C1 segment of cervical spinal cord (tissue), 14 donors: ENCODE measurements at places on chromosomes 7 and 10.

GRCh38 chr10:101625821-101626412 lies 37.8 kb downstream of the DPCD start:
- no peak for DNase-seq

GRCh38 chr10:75432763-75433162 lies 1.3 kb downstream of the LRMDA start:
- DNase-seq: no peak

GRCh38 chr7:80804589-80804988 lies 114.3 kb downstream of the SEMA3C start:
- no peak for DNase-seq

GRCh38 chr10:115022733-115023132 lies 70.4 kb upstream of the ATRNL1 start:
- no peak for DNase-seq

DNA sequence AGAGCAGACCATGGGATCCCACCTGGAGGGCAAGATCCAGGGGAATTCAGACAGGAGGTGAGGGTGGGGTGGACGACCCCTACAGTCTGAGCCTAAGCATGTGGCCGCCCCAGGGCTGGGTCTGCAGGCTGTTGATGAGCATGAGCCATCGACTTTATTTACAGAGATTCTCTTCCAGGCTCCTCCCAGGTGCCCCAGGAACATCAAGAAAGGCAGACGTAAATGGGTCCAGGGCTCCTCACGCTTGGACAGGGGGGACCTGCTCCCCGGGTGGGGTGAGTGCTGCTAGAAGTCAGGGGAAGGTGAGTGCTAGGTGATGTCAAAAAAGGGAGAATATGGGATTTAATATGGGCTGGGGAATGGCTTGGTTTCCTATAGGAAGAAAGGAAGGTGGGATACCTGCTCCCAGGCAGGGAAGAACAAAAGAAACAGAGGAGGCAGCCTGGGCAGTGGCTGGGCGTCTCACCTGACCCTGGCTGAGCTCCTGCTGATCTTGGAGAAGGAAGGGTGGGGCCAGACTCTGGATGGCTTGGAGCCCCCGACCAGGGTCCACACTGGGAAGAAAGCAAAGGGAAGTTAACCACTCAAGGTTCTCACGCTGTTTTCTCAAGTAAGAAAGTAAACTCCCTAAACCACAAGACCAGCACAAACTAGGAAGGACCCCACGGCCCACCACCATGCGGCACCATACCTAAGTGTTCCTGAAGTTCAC lies 162.1 kb upstream of the SHH start:
- DNase-seq: no peak

DNA sequence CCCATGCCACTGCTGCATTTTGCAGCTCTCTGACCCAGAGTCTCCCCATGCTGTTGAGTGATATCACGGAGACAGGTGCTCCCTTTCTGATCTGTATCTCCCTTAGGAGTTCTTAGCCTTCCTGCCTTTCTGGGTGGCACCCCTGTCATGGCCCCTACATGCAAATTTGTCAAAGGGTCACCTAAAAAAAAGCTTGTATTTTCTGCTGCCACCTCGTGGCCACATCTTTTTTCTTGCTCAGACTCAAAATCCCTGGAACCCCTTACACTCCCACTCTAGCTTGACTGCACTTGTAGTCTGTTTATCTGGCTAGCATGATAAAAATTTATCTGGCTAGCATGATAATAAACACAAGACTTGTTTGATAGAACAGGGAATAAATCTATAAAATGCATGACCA lies 809.1 kb downstream of the SORCS1 start:
- DNase-seq: no peak

DNA sequence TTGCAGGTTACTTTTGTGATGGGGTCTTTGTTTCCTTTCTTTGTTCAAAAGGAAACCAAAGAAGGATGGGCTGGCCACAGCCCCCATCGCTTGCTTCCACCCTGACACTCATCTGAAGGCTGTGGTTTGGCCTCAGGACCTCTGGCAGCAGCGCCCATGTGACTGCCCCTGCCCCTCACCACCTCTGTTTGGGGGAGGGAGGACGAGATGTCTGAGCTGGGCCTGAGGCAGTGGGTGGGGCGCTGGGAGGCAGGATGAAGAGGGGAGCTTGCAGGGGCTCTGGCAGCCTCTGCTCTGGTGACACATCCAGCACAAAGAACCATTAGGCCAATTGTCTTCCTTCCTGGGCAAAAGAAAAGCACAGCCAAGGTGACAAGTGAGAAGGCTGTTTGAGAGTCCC lies 15.9 kb upstream of the CHST15 start:
- DNase-seq: no peak

- DNase-seq: no peak
These were observed 4.8 kb downstream of the ADCYAP1R1 start for GRCh38 chr7:31056775-31057346.

DNA sequence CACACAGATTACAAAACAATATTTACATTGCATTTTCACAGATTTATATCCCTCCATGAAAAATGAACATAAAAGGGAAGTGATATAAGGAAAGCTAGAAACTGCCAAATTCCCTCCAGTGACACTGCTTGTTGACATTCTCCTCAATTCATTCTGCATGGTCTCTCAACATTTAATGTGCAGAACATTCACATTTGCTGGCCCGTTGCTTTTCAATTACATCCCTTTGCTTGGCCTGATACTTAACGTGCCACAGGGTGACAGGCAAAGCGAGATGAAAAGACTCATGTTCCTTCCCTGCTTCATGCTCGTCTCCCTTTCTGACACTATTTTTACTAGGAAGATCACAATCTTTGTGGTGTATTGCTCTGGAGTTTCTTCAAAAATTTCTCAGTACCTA lies 1019.7 kb upstream of the LRRN3 start:
- DNase-seq: no peak

- DNase-seq: no peak
These were observed 242.6 kb downstream of the TWIST1 start for GRCh38 chr7:18874880-18875279.

GRCh38 chr10:16603308-16603707 lies 81.6 kb upstream of the C1QL3 start:
- no peak for DNase-seq

DNA sequence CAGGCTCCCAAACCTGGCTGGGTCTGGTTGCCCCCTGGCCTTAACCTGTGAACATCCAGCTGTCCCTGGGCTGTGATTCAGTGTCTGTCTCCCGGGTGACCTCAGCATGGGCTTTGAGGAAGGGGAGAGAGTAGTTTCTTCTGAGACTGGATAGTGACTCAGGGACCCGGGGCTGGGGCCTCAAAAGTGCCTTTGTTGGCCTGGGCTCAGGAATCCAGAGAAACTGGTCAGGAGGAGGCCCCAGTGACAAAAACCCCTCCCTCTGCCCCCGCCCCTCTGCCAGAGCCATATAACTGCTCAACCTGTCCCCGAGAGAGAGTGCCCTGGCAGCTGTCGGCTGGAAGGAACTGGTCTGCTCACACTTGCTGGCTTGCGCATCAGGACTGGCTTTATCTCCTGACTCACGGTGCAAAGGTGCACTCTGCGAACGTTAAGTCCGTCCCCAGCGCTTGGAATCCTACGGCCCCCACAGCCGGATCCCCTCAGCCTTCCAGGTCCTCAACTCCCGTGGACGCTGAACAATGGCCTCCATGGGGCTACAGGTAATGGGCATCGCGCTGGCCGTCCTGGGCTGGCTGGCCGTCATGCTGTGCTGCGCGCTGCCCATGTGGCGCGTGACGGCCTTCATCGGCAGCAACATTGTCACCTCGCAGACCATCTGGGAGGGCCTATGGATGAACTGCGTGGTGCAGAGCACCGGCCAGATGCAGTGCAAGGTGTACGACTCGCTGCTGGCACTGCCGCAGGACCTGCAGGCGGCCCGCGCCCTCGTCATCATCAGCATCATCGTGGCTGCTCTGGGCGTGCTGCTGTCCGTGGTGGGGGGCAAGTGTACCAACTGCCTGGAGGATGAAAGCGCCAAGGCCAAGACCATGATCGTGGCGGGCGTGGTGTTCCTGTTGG lies at the start of gene CLDN4:
Gene CLDN4 (plus strand): TSS at position 316 of the 903 bp plus-strand sequence. CDS start 206 bp downstream, at position 522.
- no peak for DNase-seq

GRCh38 chr7:92963566-92963965 lies 127.2 kb upstream of the CDK6 start:
- no peak for DNase-seq

GRCh38 chr7:155986497-155987160 lies 174.4 kb upstream of the SHH start:
- no peak for DNase-seq

- no peak for DNase-seq
These were observed 83.8 kb downstream of the DLG5 start for GRCh38 chr10:77842652-77843212.

GRCh38 chr10:409408-410040 lies 274.3 kb downstream of the ZMYND11 start:
- DNase-seq: no peak

DNA sequence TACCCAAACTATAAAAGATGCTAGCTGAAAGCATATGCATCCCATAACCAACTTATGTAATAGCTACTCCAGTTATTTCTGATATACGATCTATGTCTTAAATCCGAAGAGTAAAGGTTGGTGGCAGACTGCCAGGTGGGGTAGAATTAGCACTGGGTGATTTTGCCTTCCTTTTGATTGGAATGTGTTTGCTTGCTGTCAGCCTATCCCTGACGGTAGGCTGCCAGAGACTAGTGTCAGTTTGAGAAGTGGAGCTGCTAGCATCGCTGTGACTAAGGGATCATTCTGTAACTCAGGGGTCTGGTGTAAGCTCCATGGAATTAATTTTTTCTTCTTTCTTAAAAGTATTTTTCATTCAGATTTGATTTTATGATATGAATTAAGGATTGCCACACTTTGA lies 9.5 kb upstream of the SEM1 start:
- DNase-seq: no peak

- DNase-seq: no peak
These were observed 512.4 kb downstream of the TNS3 start for GRCh38 chr7:47069385-47070076.

DNA sequence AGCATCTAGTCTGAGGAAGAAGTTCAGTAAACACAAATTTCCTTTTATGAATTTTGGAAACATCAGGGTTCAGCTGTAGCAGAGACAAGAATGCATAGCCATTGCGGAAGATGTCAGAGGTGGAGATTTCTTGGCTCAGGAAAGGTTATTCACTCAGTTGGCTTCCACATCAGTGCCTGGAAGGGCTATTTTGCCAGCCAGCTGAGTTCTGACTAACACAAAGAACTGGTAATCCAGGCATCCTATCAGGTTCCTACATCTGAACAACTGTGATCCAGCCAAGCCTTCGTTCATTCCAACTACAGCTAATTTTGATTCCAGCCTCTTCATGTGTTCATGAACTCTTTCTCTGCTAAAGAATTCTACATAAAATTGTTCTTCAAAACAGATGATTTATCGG lies 965.6 kb downstream of the XPNPEP1 start:
- DNase-seq: no peak

GRCh38 chr10:76117949-76118348 lies 686.5 kb downstream of the LRMDA start:
- no peak for DNase-seq

DNA sequence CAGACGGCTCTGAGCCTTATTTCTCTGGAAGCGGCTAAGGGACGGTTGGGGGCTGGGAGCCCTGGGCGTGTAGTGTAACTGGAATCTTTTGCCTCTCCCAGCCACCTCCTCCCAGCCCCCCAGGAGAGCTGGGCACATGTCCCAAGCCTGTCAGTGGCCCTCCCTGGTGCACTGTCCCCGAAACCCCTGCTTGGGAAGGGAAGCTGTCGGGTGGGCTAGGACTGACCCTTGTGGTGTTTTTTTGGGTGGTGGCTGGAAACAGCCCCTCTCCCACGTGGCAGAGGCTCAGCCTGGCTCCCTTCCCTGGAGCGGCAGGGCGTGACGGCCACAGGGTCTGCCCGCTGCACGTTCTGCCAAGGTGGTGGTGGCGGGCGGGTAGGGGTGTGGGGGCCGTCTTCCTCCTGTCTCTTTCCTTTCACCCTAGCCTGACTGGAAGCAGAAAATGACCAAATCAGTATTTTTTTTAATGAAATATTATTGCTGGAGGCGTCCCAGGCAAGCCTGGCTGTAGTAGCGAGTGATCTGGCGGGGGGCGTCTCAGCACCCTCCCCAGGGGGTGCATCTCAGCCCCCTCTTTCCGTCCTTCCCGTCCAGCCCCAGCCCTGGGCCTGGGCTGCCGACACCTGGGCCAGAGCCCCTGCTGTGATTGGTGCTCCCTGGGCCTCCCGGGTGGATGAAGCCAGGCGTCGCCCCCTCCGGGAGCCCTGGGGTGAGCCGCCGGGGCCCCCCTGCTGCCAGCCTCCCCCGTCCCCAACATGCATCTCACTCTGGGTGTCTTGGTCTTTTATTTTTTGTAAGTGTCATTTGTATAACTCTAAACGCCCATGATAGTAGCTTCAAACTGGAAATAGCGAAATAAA lies 175.5 kb downstream of the RNF216 start:
- DNase-seq: no peak

- no peak for DNase-seq
These were observed 17.2 kb downstream of the CCL24 start for GRCh38 chr7:75796420-75796819.

GRCh38 chr10:56646329-56647111 lies 285.5 kb upstream of the ZWINT start:
- DNase-seq: no peak

GRCh38 chr7:20438694-20439376 lies 108.1 kb downstream of the ITGB8 start:
- no peak for DNase-seq

GRCh38 chr7:107180378-107180777 lies 11.6 kb downstream of the HBP1 start:
- no peak for DNase-seq

- DNase-seq: no peak
These were observed 53.8 kb upstream of the LRRC4 start for GRCh38 chr7:128084896-128085608.

DNA sequence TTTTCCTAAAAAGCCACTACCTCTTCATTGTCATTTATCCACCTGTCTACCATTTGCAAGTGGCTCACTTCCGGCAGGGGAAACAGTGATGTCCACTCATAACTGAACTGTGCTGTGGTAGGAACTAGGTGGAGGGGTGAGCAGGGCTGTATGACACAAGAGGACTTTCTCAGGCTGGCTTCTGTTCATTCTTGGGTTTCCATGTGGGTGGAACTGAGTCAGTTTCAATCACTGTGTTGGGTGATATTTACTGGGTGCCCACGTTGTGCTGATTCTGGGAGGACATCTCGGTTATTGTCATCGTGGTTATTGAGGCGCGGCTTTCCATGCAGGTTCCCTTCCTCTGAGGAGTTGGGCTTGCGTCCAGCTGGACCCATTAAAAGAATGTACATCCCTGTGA lies 38.8 kb downstream of the RAMP3 start:
- DNase-seq: no peak

DNA sequence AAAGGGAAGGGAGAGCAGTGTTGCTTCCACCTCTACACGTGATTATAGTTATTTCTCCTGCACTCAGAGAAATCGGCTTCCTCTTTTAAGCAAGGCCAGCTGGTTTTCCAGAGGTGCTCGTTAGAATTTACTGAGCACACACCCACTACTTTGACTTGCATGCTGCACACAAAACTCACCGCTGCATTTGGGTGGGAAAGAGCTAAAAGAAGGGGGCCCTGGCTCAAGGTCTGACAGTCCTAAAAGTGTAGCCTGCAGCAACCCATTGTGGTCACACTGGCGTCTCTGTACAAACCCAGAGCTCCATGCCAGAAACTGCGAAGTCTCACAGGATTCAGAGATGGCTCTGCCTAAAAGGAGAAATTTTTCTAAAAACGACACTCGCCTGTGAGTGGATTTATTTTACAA lies 133.7 kb downstream of the SLC25A13 start:
- no peak for DNase-seq

- no peak for DNase-seq
These were observed 270.4 kb upstream of the KLF14 start for GRCh38 chr7:131004371-131004770.

GRCh38 chr7:12722136-12722535 lies 34.7 kb downstream of the ARL4A start:
- DNase-seq: no peak

- DNase-seq: no peak
These were observed 79.7 kb downstream of the GALNT11 start for GRCh38 chr7:152105205-152105604.
